ENCODE measurements at places on chromosomes 5 and 9. TPM values are rescaled to one million over a fixed set of nuclear protein-coding genes. Genes with fewer than 3 reads are reported as not detected.

GMCL2 gene
- total RNA-seq, result not detected

DAB2 gene
- total RNA-seq, result 0.53 TPM

ZDHHC11 gene
- total RNA-seq, result 0.61 TPM

KLF9 gene
- 1.1 TPM for total RNA-seq

DNA sequence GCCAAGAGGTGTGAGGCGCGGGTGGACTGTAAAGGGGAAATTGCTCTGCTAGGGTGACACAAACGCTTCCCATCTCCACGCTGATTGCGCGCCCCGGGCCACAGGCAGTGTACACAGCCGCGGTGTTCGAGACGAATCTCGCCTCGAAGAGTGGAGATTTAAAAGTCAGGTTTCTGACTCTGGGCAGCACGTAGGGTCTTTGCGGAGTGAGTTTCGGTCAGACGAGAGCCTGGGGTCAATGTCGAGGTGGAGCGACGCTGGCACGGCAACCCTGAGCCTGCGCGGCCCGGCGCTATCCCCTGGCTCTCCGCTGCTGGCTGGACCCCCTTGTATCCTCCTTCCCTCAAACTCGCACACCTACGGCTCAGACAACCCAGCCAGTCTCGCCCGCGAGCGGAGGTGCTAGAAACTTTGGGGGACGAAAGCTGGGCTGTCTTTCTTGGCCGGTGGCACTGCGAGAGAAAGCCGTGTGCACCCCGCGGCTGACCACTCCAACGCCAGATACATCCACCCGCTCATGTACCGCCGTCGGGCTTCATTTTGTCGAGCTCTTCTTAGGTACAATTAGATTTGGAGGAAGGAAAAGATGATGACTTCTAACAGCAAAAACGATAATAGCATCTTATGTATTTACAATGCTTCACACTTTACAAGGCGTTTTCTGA, 5.4 kb upstream of the FOXB2 start:
- H3K4me1 ChIP-seq, result no peaks in the 10 kb centered on the region
- H3K36me3 ChIP-seq, result no peaks in the 10 kb centered on the region
- peaks cover 13% of the 10 kb centered on the region for H3K27me3 ChIP-seq
- DNase-seq, result no peak
- no peak overlapping the region for H3K4me3 ChIP-seq

GRCh38 chr5:127871503-127872153, 168.4 kb downstream of the CCDC192 start:
- H3K36me3 ChIP-seq, result no peaks in the 10 kb centered on the region
- no peak overlapping the region for H3K4me3 ChIP-seq
- DNase-seq, result no peak
- no peak overlapping the region for H3K27ac ChIP-seq
- H3K4me1 ChIP-seq, result no peaks in the 10 kb centered on the region

DNA sequence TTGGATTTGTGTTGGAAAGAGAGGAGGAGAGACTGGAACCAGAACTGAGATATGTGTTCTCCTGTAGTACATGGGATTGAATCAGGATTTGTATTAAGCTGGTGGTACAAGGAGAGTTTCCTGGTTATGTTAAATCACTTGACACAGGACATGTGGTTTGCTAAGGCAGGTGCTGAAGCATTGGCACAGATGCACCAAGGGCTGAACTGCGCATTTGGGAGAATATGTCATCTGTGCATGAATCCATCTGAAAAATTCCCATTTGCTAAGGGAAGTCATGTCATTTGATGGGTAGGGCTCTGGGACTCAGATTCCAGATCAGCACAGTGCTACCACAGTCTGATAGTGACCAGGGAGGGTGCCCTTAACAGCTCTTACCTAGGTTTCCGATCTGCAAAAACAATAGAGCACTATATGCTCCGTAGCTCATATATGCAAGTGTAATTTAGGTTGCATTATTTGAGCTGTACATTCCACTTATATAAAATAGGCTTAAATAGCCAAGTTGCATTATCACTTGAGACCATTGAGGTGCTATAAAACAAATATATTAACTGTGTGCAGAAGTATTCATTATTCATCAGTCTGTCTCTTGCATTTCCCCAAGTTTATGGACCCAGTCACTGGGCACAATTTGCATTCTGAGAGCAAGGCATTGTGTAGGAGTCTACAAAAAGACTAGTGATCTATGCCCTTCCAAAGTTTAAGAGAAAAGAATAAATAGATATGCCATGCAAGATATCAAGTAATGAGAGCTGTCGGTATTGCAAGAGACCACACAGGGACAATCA, 55.2 kb downstream of the ADAMTS16 start:
- H3K4me1 ChIP-seq, result no peaks in the 10 kb centered on the region
- H3K4me3 ChIP-seq, result no peak overlapping the region
- no peaks in the 10 kb centered on the region for H3K36me3 ChIP-seq
- no peaks in the 10 kb centered on the region for H3K27me3 ChIP-seq
- no peak for DNase-seq
- no peak overlapping the region for H3K27ac ChIP-seq

- no peak for DNase-seq
- H3K36me3 ChIP-seq, result no peaks in the 10 kb centered on the region
- no peak overlapping the region for H3K4me3 ChIP-seq
- H3K27me3 ChIP-seq, result no peaks in the 10 kb centered on the region
- no peaks in the 10 kb centered on the region for H3K4me1 ChIP-seq
These were observed 387.7 kb downstream of the BNC2 start for GRCh38 chr9:16482764-16483163.

DNA sequence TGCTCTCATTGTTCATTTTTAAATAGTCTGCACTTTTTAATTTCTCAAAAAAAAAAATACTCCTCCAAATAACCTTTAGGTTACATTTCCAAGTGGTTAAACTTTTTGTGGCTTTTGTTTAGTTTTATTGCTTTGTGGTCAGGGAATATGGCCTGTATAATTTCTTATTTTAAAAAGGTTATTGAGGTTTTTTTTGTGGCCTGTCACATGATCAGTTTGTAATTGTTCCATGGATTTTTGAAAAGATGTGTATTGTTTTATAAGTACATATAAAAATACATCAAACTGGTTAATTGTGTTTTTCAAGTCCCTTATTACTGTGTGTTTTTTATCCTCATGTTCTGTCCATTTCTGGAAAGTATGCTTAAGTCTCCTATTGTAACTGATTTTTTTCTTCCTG, 64.0 kb downstream of the ZNF618 start:
- H3K27ac ChIP-seq, result no peak overlapping the region
- H3K4me3 ChIP-seq, result no peak overlapping the region
- no peak for DNase-seq

- H3K36me3 ChIP-seq, result peaks cover 40% of the 10 kb centered on the region
- H3K4me1 ChIP-seq, result no peaks in the 10 kb centered on the region
- H3K27me3 ChIP-seq, result no peaks in the 10 kb centered on the region
- DNase-seq, result no peak
These were observed 17.5 kb downstream of the IPPK start for GRCh38 chr9:92652461-92652860.

DNA sequence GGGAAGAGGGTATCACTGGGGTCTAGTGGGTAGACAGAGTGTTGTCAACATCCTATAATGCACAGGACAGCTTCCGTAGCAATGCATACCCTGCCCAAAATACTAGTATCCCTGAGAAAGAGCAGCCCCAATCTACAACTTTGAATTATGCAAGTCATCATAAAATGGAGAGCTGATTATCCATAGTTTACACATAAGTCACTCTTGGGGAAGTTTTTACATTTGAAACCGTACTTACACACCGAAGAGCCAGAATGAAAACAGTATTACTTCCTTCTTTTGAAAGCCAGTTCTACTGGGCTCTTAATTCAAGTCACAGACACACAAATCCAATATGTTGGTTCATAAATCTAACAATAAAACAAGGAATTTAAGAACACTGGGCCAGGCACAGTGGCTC, 21.6 kb downstream of the RNF145 start:
- H3K4me1 ChIP-seq, result no peaks in the 10 kb centered on the region
- H3K27me3 ChIP-seq, result no peaks in the 10 kb centered on the region
- no peak for DNase-seq
- H3K36me3 ChIP-seq, result peaks cover 18% of the 10 kb centered on the region

- H3K4me3 ChIP-seq, result no peak overlapping the region
- no peaks in the 10 kb centered on the region for H3K36me3 ChIP-seq
- H3K27me3 ChIP-seq, result peaks cover 22% of the 10 kb centered on the region
- H3K27ac ChIP-seq, result no peak overlapping the region
- H3K4me1 ChIP-seq, result no peaks in the 10 kb centered on the region
These were observed 3.8 kb upstream of the NPDC1 start for GRCh38 chr9:137049544-137050449.

DNA sequence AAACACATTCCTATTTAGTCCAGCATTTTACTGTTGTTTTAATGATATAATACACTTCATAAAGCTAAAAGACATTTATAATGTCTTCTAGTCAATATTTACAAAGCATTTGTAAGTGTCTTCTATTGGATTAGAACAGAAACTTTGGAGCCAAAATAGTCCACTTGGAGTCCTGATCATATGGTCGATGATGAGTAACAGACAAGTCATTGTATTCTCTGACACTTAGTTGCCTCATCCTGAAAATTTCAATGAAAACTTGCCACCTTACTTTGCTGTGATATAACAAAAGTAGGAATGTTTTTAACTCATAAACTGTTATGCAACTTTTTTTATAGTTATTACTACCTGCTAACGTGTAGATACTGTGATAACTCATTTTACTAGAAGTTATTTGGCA, 132.5 kb downstream of the GABRB2 start:
- H3K27me3 ChIP-seq, result no peaks in the 10 kb centered on the region
- DNase-seq, result no peak
- H3K4me3 ChIP-seq, result no peak overlapping the region
- H3K4me1 ChIP-seq, result no peaks in the 10 kb centered on the region
- no peak overlapping the region for H3K27ac ChIP-seq
- H3K36me3 ChIP-seq, result no peaks in the 10 kb centered on the region

- no peak overlapping the region for H3K27ac ChIP-seq
- no peaks in the 10 kb centered on the region for H3K27me3 ChIP-seq
- no peak for DNase-seq
- no peaks in the 10 kb centered on the region for H3K36me3 ChIP-seq
- H3K4me1 ChIP-seq, result no peaks in the 10 kb centered on the region
These were observed 36.9 kb downstream of the PTGER4 start for GRCh38 chr5:40716590-40716989.

GRCh38 chr5:78792345-78793055, 143.9 kb upstream of the LHFPL2 start:
- H3K4me3 ChIP-seq, result no peak overlapping the region
- peaks cover 15% of the 10 kb centered on the region for H3K4me1 ChIP-seq
- no peaks in the 10 kb centered on the region for H3K36me3 ChIP-seq
- no peak for DNase-seq
- no peak overlapping the region for H3K27ac ChIP-seq

- H3K4me1 ChIP-seq, result no peaks in the 10 kb centered on the region
- no peak overlapping the region for H3K4me3 ChIP-seq
- H3K36me3 ChIP-seq, result no peaks in the 10 kb centered on the region
- H3K27me3 ChIP-seq, result no peaks in the 10 kb centered on the region
- no peak overlapping the region for H3K27ac ChIP-seq
- DNase-seq, result no peak
These were observed 611.2 kb upstream of the ZNF608 start for GRCh38 chr5:125357660-125358059.
